ENCODE measurements at places on chromosomes 1 and 21.
A peak's percentile ranks its signal among the peaks of the same experiment; 100 is the strongest.

DNA sequence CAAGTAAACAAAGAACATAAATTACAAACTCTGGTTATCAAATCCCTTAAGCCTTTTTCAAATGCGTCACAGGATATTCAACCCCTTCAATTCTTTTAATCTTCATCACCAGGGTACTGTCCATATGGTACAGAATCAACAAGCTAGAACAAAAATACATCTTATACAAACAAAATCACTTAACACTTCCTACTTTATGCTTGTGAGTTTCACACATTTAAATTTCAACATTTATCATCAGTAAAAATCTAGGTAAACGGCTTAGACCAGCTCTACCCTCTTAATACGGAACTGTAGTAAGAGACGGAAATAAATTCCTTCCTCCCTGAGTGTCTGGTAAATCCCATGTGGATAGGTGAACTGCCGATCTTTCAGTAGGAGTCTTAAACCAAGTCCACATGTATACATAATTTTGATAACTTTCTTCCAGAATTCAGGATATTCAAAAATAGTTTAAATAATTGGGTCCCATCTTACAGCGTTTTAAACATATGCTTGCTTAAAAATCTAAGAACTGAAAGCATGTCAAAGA lies 1.0 kb downstream of the CCDC181 start:
- no peak for DNase-seq

GRCh38 chr1:172391976-172392375 lies 28.5 kb upstream of the C1orf105 start:
- DNase-seq: no peak

DNA sequence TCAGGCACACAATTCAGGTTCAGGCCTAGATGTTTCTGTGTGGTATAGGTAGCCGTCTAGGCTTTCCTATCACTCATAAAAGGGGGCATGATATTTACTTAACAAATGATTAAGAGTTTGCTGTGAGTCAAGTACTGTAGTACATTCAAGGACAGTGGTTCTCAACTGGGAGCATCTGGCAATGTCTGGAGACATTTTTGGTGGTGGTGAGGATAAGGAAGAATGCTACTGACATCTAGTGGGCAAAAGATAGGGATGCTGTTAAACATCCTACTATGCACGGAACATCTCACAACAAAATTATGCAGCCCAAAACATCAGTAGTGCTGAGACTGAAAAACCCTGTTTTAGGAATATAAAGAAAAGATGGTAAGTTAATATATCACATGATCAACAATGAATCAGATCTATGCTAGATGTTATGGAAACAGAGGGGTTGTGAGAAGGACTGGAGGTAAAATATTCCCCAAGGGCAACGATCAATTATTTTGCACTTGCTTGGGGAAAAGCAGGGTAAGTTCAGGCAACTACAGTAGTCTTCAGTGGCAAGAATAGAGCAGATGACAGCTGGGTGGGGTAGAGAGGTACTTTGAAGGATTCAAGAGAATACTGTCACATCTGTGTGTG lies 4.9 kb downstream of the DNTTIP2 start:
- DNase-seq: peak; percentile 39

DNA sequence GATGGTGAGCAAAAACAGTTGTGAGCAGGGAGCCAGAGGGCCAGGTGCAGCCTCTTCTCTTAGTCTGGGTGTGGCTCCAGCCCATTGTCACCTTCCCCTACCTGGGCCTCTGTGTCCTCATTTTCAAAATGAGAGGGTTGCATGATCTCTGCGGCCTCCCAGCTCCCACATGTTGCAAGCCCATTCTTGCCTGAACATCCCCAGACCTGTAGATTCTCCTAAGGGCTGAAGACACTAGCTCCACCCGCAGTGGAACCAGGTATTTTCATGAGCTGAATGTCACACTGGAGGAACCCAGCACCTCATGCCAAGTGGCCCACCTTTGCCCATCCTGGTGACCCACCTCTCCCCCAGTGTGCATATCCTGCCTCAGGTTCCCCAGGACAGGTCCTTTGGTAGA lies 12.3 kb downstream of the IKBKE start:
- DNase-seq: no peak

- DNase-seq: no peak
These were observed 25.3 kb upstream of the SIPA1L2 start for GRCh38 chr1:232655028-232655745.

- no peak for DNase-seq
These were observed 37.3 kb downstream of the IFNAR1 start for GRCh38 chr21:33362044-33362555.

DNA sequence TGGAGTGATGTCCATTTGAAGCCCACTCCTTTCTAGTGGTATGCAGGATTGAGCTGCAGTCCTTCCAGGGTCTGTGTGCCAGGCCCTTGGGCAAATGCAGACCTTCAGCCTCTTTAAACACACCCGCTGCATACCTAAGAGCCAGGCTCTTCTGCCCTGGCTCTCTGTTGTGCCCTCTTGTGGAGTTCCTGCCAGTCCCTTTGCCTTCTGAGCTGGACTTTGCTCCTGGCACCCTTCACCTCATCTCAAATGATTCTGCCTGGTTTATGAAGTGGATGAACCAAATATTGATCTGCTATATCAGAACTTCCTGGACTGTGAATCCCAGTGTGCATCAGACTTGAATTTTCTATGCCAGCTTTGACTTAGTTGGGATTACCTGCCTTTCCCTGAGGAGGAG lies 158.8 kb downstream of the URB2 start:
- DNase-seq: no peak

DNA sequence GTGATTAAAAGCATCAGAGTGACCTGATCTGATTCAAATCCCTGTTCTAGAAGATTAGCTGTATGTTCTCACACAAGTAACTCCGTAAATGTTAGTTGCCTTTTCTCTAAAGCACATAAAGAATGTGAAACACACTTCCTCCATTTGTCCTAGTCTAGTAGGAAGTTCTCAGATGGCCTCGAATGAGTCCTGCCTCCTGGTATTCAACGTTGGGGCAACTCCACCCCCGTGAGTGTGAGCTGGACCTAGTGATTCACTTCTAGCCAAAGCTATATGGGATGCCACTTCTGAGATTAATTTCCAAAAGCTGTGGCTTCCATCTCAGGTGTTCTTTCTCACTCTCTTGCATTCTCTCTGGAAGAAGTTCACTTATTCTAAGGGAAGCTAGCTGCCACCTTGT lies 267.6 kb downstream of the GPATCH2 start:
- peak; percentile 48 for DNase-seq

- no peak for DNase-seq
These were observed 36.7 kb upstream of the GOLT1A start for GRCh38 chr1:204250428-204251030.

DNA sequence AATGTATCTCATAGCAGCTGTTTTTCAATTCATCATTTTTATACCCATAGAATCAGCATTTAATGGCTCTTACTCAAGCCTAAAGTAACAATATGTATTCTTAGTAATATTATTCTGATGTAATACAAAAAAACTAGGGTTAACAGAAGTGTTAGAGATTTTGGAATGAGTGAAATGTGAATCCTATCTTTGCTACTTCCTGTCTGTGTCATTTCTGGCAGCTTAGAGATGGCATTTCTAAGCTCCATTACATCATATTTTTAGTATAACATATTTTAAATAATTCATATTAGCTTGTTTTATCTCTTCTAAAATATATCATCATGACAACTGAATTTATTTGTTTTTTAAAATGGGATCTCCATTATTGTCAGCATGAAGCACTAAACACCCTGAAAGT lies 90.2 kb downstream of the LRRC7 start:
- DNase-seq: no peak
